ENCODE measurements at places on chromosomes 11 and 22.

DNA sequence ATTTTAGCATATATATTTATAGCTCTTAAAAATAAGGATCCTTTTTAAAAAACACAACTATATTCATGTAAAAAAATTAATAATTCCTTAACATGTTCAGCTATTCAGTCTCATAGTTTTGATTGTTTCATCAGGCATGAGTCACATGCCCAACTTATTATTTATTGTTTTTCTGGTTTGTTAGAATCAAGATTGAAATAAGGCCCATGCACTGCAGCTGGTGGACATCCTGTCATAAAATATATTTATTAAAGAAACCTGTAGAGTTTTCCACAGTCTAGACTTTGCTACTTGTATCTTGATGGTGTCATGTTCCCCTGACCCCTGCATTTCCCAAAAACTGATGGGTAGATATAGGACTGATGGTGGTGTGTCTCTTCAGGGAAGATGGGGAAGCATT lies 77.4 kb downstream of the PARVA start:
- no peak for DNase-seq

DNA sequence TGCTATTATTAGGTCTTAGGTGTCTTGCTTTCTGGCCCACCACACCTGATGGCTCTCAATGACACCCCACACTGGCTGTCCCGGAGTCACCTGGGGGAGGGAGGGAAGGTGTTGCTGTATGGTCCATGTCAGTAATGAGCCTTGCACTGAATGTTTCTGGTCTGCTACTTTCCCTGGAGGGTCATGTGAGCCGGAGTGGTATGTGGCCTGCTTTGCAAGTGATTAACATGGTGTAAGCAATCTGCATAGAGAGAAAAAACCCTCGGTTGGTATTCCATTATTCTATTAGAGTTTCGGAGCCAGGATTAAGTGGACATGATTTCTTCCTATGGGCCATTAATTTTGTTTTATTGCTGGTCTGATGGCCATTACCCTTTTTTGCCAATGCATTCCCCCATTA lies 63.9 kb downstream of the PKNOX2 start:
- no peak for DNase-seq

DNA sequence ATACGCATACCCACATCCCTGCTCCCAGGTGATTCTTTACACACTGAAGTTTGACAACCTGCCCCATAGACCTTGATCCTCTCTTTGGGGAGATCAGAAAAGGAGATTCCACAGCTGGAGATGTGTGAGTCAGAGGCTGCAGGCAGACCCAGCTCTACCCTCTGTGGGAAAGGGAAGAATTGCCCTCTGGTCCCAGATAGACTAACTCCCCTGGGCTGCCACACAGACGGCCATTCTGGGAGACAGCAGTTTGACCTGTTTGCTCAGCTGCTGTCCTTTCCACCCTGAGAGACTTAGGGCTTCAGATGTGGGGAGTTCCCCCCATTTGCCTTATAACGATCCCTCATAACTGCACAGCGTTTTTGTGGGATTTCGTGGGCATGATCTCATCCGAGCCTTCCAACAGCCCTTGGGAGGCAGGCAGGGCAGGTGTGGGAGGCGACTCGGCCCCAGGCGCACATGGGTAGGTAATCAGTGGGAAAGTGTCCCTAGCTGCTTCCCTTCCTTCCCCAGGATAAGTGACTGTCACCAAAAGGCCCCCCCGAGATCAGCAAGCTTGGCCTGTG lies 14.1 kb downstream of the FAM83F start:
- no peak for DNase-seq

GRCh38 chr11:134049303-134049702 lies 19.6 kb upstream of the JAM3 start:
- no peak for DNase-seq

DNA sequence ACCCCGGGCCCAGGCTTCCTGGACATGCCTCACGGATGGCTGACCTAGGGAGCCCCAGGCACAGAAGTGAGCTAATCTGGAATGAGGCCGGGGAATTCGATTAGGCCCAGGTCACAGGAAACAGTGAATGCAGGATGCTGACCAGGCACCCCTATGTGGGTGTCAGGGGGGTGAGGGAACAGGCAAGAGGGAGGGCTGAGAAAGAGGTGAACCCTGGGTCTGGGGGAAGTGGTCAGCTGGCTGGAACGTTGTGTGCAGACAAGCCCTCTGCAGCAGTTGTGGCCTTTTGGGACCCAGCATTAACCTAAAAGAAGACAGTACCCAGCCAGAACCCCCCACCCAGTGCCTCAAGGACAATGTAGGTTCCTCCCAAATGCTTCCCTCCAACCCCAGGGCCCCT lies 8.1 kb downstream of the SERHL2 start:
- no peak for DNase-seq

DNA sequence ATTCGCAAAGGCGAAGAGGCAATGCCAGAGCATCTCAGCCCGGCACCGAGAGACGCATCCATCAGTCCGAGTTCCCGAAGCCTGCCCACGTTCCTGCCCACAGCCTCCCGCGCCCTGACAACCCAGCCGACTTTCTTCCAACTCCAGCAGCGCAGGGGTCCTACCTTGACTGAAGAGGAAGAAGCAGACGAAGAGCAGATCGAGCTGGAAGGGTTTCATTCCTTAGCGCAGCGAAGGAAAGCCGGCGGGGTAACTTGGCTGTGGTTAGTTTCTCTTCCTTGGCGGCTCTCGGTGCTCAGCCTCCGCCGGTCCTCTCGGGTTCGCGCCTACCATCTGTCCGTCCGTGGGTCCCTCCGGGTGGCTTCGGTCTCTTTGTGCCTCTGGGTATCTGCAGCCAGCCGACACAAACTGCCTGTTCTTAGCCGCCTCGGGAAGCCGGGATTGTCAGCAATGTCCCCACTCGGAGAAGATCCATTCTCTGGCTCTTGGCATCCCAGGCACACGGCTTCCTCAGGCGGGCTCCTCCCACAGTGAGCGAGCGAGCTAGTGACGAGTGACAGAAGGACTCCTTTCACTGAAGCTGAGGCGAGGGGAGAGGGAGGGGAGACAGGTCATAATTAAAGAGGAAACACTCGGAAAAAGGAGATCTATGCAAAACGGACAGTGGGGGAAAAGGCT lies at the start of gene KIRREL3:
TSS of gene KIRREL3 (minus strand) at position 480 of the 678 bp plus-strand sequence.
- no peak for DNase-seq

- DNase-seq, result no peak
These were observed 235.5 kb upstream of the ANO3 start for GRCh38 chr11:26096451-26096850.

- DNase-seq, result no peak
These were observed 235.3 kb upstream of the MPPED2 start for GRCh38 chr11:30821438-30821965.

GRCh38 chr11:72426103-72426757 lies 8.1 kb downstream of the CLPB start:
- no peak for DNase-seq

GRCh38 chr11:95443386-95443785 lies 212.4 kb upstream of the SESN3 start:
- no peak for DNase-seq

DNA sequence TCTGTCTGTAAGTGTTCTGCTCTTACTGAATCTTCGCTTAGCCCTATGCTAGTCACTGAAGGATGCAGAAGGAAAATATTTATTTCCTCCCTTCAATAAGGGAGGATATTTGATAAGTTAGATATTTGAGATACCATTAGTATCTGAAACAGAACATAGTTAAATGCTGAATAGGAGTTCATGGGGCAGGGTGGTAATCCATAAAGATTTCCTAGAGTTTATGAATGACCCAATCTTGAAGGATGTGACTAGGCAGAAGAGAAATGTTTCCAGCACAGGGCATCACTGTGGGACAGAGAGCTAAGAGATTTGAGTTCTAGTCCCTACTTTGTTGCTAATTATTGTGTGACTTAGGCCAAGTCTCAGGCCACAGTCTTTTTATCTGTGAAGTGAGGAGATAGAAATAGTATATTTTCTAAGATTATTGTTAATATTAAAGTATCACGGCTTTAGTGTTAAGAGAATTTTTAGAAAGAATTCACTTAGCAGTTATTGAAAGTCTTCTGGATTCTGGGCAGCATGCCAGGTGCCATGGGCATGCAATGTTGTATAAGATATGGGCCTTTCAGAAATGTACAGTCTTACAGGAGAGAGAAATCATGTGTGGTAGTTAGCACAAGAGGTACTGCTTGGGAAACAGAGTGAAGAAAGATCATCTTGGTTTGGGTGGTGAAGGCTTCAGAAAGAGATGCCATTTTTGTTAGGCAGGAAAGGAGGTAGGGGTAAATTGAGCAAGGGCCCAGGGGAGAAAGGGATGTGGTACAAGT lies 24.0 kb downstream of the SWAP70 start:
- DNase-seq, result no peak

DNA sequence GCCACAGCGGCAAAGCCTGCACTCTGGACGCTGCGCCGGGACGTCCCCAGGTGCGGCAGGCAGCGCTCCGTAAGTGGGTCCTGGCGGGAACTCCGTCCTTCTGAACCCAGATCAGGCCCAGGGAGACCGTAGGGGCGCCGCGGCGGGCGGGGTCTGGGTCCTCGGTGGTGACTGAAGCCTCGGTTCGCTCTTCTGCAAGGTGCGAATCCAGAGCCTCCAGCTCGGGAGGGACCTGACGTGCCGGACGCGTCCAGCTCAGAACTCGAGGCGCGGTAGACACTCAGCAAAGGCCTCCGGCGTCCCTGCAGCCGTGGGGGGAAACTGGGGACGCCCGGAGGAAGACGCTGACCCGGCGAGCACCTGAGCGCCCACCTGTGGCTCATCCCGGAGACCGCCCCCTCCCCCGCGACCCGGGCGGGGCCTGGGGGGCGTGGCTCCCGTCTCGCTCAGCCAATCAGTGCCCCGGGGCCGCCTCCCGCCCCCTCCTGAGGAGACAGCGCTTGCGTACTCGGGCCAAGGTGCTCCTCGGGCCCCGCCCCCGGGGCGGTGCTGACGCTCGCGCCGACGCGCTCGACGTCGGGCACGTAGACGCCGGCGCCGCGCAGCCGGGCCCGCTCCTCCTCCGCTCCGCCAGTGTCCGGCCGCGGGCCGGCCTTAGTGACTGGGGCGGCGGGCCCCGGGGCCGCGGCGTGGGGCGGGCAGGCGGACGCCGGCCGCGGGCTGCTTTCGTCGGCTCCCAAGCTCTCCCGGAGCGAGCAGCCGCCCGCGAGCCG lies at the start of gene PPFIA1:
TSS of gene PPFIA1 (plus strand) at position 587 of the 773 bp plus-strand sequence. CDS start 1,483 bp downstream, outside the sequence.
- DNase-seq, result peak; percentile 88

DNA sequence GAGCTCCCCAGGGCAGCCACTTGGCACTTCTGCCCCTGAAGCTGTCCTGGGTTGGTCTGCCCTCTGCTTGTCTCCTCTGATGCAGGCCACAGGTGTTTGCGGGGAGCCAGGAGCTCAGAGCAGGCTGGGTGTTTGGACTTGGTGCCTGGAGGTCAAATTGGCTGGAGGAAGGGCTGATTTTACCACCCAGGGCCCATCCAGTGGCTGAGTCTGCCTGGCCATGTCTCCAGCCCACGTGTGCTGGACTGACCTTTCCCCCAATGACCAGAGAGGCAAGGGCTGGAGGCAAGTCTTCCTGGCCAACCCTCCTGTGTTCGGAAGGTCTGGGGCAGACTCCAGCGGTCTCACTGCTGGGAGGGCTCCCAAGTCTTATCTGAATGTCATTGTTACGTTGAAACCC lies 84.0 kb downstream of the NECTIN1 start:
- no peak for DNase-seq

- DNase-seq, result no peak
These were observed 1.5 kb upstream of the SMPD1 start for GRCh38 chr11:6388748-6389147.

- DNase-seq, result no peak
These were observed 16.3 kb downstream of the OR2AG2 start for GRCh38 chr11:6755303-6755952.

DNA sequence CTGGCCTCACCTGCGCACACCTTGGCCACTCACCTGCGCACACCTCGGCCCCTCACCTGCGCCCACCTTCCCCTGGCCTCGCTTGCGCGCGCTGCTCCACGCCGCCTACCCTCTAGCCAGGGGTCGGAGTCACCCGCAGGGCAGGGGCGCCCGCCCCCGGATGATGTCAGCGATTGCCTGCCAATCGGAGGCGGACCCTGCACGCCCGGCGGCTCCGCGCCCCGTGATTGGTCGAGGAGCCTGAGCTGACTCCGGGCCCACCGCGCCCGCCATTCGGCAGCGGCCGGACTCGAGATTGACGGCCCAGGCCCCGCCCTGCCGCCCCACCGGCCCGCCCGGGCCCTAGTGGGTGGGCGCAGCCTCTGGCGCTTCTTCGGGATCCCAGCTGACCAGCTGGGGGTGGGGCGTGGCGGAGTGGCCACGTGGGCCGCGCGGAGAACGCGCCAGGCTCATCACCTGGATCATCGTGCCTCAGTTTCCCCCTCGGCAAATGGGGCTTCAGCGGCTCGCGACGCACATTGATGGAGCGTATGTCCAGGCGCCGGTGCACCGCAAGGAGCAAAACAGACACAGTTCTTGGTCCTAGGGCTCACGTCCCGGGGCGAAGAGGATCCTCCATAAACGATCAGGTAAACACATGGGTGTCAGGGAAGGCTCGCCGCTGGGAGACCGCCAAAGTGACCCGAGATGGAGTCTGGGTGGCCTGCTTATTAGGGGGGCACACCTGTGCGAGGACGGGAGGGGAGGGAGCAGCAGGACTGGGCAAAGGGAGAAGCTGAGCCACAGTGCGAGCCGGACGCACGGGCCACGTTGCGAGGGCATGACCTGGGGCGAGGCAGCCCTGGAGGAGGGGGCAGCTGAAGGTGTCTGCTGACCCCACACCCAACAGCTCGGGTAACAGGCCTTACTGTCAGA lies at the start of gene DHCR7:
TSS of gene DHCR7 (minus strand) at position 137 of the 915 bp plus-strand sequence. CDS start 3,441 bp downstream, outside the sequence.
- peak; percentile 76 for DNase-seq

DNA sequence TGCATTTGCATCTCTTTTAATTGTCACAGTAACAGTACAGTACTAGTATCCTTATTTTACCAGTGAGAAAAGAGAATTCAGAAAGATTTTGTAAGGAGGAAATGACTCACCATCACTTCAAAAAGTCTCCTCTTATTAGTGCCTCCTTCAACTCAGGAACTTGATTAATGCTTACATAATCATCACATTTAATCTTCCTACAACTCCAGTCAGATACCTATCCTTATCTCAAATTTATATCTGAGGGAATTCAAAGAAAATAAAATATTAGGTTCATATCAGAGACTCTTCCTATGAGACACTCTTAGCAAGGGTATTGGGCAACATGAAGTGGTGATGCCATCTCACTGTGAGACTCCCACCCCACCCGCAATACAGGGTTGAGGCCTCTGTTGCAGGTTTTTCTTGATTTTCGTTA lies 26.1 kb upstream of the CTSC start:
- no peak for DNase-seq

DNA sequence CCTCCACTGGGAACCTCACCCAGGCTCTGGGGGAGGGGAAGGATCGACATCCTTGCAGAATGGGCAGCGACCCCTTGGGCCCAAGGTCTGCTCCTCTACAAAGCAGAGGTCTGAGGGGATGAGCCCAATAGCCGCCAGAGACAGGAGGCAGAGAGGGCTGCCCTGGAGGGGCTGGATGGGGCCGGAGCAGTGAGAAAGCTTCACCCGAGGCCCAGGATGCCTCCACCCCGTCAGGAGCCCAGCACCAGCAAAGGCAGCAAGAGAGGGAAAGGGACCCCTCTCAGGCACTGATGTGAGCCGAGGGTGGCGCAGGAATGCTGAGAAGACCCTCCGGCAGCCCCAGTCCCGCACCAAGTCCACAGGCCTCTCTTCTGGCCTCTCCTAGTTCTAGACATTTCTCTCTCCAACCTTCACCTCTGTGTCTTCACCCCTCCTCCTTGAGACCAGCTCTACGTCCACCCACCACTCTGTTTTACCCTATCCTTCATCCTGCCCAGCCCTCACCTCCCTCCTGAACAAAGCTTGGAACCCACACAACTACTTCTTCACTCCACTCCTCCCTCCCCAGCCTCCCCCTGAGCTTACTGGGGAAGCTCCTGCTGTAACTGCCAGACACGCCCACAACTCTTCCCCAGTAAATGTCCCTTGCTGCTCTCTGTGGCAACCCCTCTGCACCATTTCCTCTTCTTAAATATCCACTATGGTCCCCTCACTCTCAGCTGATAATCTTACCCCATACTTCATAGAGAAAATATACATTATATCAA lies 131.9 kb downstream of the MPPED1 start:
- DNase-seq, result no peak
